ENCODE measurements at places on chromosomes 2 and 18.

- no peak for DNase-seq
These were observed 35.1 kb upstream of the MSH6 start for GRCh38 chr2:47747878-47748277.

DNA sequence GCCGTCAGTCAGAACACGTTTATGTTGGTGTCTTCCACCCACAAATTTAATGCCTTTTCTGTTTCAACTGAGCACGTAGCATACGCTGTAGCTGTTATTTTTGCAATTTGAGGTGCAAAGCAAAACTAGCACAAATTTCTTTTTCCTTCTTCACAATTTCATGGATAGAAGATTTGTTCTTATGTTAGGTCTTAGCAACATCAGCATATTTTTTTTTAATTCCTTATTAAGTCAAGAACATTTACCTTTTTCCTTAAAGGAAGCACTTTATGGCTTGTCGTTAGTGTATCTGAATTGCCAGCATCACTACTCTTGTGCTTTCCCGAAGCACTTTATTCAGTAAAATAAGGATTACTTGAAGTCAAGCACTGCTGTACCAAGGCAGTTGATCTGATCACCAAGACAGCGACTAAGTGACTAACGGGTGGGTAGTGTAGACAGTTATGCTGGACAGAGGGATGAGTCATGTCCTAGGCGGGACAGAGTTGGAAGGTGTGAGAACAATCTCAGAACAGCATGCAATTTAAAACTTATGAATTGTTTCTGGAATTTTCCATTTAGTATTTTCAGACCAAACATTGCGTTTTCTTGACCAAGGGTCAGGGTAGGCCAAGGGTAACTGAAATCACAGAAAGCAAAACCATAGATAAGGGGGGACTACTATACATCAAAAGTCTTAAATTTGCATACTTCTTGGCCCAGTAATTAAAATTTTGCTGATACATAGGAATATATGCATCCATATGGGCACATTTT lies 13.3 kb downstream of the BABAM2 start:
- no peak for DNase-seq

DNA sequence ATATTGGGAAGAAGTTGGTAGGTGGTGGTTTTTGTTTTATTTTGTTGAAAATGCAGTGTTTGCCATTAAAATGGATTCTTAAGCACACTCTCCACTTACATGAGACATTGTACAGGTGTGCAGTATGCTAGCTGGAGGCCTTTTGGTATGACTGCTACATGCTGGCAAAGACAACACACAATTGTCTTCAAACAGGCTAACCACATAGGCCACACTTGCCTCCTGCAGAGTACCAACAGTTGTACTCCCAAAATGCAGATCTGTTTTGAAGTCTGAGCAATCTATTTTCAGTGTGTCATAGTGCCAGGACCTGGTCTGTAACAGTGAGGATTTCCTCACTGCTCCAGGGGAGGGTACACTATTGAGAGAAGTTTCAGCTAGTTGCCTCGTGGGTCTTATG lies 213.6 kb downstream of the ZRANB3 start:
- DNase-seq: no peak

DNA sequence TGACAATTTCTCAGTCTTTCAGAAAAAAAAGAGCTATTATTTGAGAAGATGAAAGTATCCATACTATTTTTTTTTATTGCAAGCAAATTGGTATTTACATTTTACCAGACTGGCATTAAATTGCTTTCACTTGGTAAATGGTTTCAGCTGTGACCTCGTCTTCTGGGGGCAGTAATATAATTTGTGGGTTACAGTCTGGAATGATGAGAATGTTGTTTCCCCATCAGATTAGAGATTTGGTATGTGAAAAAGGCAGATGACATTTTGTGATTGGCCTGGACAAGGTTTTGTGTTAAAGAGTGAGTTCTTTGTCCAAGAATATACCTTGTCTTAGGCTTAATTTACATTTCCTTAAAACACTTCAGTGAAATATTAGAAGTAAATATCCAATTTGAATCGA lies 390.1 kb upstream of the ST6GAL2 start:
- DNase-seq: no peak

- DNase-seq: peak; percentile 3
These were observed 111.7 kb upstream of the RIOK3 start for GRCh38 chr18:23341383-23341782.

DNA sequence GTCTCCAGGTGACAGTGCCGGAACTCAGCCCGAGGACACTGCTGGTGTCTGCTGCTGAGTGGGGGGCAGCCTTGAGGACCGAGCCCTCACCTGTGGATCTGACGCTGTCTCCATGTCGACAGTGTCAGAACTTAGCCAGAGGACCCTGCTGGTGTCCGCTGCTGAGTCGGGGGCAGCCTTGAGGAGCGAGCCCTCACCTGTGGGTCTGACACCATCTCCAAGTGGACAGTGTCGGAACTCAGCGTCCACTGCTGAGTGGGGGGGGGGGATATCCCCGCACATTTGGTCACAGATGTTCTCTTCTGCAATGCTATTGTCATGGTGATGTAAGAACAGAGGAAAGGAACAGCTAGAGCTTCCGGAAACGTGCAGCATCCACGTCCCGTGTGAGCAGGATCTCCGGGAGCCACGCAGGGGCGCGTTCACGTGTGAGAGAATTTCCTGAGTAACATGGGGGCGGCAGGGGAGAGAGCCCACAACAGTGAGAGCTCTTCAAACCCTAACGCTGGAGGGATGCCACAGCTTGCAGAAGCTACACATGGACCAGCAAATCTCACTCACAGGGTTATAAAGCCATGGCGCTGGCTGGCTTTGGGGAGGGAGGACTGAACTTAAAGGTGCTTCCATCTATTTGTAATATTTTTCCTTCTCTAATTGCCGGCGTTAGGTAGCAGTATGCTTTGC lies 250.7 kb upstream of the SALL3 start:
- DNase-seq: no peak

DNA sequence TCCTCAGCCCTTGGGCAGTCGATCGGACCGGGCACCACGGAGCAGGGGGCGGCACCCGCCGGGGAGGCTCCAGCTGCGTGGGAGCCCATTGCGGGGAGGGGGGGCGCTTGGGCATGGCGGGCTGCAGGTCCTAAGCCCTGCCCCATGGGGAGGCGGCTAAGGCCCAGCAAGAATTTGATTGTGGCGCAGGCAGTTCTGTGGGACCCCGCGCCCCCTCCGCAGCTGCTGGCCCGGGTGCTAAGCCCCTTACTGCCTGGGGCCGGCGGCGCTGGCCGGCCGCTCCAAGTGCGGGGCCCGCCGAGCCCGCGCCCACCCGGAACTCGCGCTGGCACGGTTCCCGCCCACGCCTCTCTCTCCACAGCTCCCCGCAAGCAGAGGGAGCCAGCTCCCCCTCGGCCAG lies 18.4 kb downstream of the ZSCAN30 start:
- DNase-seq: no peak

GRCh38 chr2:219429958-219430606 lies 4.6 kb upstream of the SPEG start:
- DNase-seq: no peak

- no peak for DNase-seq
These were observed 1183.1 kb upstream of the TMEFF2 start for GRCh38 chr2:193377789-193378188.

Data from stimulated activated CD4-positive, alpha-beta T cell treated with anti-CD3 and anti-CD28 coated beads, Interleukin-4, amount 100 ng/mL, for 4 hours (primary cell).